ENCODE measurements at places on chromosomes 2 and 18.
A peak's percentile ranks its signal among the peaks of the same experiment; 100 is the strongest.

GRCh38 chr2:135047300-135047699 is at the start of gene MAP3K19:
Gene MAP3K19 (minus strand): TSS chr2:135047447. CDS start chr2:135024647, 22,800 bp downstream.
- no peak for DNase-seq

DNA sequence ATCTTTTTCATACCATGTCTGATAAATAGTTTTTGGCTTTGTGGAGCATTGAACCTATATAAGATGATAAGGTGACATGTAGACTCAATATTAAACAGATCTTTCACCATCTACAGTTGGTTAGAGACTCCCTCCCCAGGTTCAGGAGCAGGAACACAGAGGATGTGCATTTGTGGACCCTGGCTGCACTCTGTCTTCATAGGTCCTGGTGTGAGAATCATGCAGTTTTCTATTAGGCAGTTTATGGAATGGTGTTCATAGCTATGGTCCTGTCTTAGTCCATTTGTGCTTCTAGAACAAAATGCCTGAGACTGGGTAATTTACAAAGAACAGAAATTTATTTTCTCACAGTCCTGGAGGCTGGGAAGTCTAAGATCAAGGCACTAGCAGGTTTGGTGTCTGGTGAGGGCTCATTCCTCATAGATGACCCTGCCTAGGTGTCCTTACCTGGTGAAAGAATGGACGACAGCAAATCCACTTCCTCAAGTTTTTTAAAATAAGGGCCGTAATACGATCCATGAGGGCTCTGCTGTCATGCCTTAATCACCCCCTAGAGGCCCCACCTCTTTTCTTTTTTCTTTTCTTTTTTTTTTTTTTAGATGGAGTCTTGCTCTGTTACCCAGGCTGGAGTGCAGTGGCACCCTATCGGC is 35.3 kb upstream of the FAM98A start:
- DNase-seq = no peak

- no peak for DNase-seq
These were observed 377.4 kb upstream of the CRIM1 start for GRCh38 chr2:35978218-35978617.

- DNase-seq = no peak
These were observed 47.1 kb upstream of the THSD7B start for GRCh38 chr2:136718273-136718672.

DNA sequence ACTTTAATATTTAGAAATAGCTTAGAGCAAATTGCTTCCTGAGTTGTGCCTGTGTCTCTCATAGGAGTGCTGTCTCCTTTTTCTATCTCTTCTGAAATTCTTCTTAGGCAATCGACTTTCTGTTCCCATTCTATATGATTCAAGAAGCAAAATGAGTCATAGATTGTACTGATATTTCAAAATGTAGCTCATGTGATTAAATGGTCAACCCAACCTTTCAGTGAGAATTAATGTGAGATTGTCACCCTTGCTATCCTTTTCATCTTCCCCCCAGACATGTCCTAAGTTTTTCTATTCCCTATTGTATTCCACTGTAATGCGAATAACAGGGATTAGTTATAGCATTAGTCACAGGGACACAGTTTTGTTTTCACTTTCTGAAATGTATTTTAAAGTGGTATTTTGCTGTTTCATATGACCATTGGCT is 413.6 kb downstream of the THSD7B start:
- DNase-seq = no peak

GRCh38 chr2:196802401-196802800 is 2.9 kb upstream of the GTF3C3 start:
- DNase-seq = no peak

DNA sequence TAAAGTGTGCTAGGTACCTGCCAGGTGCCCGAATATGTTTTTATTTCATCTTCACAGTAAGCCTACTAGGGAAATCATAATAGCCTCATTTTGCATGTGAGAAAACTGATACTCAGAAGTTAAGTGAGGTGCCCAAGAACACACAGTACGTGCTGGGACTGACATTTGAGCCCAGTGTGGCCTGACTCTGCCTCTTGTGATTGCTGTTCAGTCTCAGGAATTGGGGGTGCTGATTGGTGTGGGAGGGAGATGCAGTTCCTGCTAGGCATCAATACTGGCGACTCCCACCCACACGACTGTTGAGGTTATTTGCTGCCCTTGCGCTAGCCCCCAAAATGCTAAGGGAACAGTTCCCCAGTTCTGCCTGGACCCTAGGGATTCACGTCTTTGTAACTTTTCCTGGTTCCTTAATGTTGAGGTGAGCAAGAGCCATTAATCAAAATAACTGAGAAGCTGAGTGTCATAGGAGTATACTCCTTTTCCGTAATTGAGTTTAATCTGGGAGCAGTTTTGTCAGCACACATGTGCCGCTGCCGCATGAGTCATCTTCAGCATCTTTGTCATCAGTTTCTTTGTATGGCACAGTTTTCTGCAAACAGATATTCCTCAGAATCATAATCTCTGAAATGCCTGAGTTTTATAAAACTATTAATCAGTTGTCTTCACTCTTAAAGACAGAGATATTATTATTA is 120.7 kb downstream of the NCK2 start:
- no peak for DNase-seq

GRCh38 chr2:41989501-41990180 is 58.2 kb upstream of the PKDCC start:
- DNase-seq = no peak

DNA sequence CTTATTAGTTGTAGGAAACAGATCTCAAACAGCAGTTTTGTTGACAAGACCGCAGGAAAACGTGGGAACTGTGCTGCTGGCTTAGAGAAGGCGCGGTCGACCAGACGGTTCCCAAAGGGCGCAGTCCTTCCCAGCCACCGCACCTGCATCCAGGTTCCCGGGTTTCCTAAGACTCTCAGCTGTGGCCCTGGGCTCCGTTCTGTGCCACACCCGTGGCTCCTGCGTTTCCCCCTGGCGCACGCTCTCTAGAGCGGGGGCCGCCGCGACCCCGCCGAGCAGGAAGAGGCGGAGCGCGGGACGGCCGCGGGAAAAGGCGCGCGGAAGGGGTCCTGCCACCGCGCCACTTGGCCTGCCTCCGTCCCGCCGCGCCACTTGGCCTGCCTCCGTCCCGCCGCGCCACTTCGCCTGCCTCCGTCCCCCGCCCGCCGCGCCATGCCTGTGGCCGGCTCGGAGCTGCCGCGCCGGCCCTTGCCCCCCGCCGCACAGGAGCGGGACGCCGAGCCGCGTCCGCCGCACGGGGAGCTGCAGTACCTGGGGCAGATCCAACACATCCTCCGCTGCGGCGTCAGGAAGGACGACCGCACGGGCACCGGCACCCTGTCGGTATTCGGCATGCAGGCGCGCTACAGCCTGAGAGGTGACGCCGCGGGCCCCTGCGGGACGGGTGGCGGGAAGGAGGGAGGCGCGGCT is at the start of gene TYMS:
TSS of gene TYMS (plus strand) at position 343 of the 690 bp plus-strand sequence. CDS start at position 433, 90 bp downstream.
- peak; percentile 71 for DNase-seq

DNA sequence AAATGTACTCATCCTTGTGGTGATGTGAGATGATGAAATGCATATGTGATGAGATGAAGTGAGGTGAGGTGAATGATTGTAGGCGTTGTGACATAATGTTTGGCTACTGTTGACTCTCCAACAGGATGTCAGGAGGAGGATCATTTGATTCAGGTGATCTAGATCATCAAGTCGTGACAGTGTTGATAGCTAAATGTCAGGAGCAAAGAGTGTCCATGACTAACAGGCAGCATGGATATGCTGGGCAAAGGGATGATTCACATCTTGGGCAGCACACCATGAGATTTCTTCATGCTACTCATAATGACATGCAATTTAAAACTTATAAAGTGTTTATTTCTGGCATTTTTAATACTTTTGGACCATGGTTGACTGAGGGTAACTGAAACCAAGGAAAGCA is 40.2 kb upstream of the UBXN4 start:
- DNase-seq = no peak

DNA sequence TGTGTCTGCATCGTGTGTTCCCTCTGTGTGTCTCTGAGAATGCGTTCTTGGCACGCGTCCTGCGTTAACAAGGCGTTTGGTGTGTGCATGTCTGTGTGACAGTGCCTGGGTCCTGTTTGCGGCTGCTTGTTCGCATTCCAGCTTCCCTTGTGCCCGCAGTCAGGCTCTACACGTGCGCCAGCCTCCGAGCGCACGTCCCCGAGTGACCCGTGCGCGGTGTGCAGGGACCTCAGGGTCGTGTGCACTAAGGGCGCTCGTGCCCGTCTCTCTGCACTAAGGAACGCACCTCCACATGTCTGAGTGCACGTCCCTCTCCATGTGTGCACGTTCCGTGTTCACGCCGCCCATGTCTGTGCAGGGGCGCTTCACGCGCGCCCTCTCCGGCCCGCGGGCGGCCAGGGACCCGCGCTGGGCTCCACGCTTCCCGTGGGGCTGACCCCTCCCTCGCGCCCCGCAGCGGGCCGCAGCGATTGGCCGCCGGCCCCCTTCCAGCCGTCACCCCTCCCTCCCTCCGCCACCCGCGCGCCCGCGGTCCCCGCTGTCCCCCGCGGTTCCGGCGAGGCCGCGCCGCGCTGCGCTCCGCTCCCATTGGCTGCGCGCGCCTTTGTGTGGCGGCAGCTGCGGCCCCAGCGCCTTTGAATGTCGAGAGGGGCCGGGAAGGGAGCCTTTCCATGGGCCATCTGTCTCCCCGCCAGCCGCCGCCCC is 229.4 kb downstream of the HAUS1 start:
- DNase-seq = peak; percentile 28

- DNase-seq = peak; percentile 50
These were observed 25.4 kb downstream of the SP100 start for GRCh38 chr2:230441227-230441897.

DNA sequence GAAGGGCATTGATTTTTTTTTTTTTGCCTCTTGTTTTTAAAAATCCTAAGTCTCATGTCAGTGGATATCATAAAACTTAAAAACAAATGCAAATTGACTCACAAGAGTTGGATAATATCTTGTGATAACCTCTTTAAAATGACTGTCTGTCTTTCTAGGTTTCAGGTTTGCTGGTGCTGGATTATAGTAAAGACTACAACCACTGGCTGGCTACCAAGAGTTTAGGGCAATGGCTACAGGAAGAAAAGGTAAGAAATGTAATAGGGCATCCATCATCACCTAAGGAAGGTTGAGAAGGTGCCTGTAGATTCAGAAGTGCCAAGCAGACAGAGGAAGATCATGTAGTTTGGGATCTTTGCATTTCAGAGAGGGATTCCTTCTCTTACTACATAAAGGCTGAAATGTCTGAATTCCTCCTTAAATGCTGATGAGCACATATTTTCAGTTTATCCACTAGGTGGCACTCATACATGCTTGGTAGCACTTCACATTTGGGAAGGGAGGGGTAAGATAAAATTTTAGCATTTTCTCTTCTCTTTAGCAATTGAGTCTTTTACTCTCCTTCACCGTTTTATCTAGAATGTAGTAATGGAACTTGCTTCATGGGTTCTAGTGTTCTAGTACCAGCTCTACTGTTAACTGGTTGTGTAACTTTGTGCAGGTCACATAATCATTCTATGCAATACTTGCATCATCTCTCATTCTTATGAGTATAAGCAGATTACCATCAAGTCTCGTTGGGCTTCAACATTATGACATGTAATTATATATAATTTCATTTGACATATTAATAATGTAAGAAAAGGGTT is 21.1 kb downstream of the CPS1 start:
- DNase-seq = no peak

GRCh38 chr2:135510577-135510976 is 20.4 kb downstream of the ZRANB3 start:
- no peak for DNase-seq

GRCh38 chr18:13220361-13220991 is 1.9 kb downstream of the LDLRAD4 start:
- DNase-seq = no peak

- DNase-seq = no peak
These were observed 313.8 kb downstream of the RIT2 start for GRCh38 chr18:42801706-42802105.

All from activated naive CD8-positive, alpha-beta T cell treated with anti-CD3 and anti-CD28 coated beads, Interleukin-2, amount 50 U/mL, for 24 hours (primary cell).